Activated CD8-positive, alpha-beta memory T cell treated with anti-CD3 and anti-CD28 coated beads for 1 hour (primary cell): ENCODE measurements at places on chromosomes 4 and X.

DNA sequence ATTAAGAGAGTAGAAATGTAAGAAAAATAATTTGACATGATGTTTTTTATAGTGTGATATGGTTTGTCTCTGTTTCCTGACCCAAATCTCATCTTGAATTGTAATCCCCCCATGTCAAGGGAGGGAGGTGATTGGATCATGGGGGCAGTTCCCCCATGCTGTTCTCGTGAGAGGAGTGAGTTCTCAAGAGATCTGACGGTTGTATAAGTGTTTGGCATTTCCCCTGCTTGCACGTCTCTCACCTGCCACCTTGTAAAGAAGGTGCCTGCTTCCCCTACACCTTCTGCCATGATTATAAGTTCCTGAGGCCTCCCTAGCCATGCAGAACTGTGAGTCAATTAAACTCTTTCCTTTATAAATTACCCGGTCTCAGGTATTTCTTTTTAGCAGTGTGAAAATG, 34.8 kb upstream of the EXOC1L start:
- DNase-seq: no peak

GRCh38 chrX:85994228-85994627, 53.1 kb downstream of the CHM start:
- no peak for DNase-seq

DNA sequence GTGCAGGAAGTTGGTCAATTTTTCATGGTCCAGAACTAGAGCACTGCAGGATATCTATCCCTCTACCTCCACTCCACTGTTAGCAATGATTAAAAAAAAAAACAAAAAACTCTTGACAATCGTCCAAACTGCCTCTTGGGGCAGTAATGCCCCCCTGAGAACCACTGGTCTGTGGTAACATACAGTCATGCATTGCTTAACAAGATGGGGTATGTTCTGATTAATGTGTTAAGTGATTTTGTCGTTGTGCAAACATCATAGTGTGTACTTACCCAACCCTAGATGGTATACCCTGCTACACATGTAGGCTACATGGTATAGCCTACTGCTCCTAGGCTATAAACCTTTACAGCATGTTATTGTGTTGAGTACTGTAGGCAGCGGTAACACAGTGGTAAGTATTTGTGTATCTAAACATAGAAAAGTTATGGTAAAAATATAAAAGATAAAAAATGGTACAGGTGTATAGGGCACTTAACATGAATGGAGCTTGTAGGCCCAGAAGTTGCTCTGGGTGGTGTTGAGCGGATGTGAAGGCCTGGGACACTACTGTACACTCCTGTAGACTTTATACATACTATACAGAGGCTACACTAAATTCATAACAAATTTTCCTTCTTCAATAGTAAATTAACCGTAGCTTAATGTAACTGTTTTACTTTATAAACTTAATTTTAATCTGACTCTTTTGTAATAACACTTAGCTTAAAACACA, 34.1 kb downstream of the ART3 start:
- DNase-seq: no peak

DNA sequence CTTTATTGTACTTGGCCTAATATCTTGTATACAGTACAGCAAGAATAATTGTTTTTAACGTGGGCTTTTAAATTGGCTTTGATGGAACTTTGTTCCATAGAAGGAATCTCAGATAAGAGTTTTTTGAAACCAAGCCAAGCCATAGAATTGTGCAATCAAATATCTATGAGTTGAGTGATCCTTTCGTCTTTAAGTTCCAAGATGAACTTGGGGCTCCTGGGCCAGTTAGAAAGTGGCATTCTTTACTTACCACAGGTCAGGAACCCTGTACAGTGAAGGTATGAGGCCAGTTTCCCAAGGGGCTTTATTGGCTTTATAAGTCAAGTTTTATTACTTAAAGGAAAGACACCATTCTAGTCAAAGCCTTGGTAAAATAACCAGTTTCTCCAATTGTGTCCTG, 2104.2 kb downstream of the PCDH7 start:
- DNase-seq: no peak

DNA sequence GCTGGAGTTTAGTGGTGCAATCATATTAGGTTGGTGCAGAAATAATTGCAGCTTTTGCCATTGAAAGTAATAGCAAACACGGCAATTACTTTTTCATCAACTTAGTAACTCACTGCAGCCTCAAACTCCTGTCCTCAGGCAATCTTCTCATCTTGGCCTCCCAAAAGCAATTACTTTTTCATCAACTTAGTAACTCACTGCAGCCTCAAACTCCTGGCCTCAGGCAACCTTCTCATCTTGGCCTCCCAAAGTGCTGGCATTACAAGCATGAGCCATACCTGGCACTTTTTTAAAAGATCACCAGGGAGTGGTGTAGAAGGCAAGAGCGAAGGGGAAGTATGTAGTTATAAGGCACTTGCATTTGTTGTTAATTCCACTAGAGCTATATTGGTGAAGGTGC, 491.1 kb upstream of the ADGRL3 start:
- no peak for DNase-seq

GRCh38 chr4:122963216-122963615, 40.8 kb upstream of the NUDT6 start:
- DNase-seq: no peak

GRCh38 chrX:53395605-53396298, 26.7 kb downstream of the SMC1A start:
- no peak for DNase-seq

DNA sequence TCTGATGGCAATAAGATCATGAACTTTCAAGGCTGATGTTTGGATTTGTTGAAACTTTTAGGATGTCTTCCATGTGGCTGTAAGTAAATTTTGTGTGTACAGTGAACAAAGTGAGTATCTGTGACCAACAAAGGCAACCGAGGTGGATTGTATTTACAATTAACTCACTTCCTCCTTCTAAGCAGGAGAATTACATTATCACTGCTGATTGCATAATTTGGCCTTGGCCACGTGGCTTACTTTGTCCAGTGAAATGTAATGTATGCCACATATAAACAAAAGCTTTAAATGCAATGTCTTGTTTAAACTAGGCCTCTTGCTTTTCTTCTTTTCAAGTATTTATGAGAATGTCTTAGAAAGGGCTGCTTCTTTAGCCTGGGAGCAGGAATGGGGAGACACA, 66.3 kb upstream of the MAD2L1 start:
- no peak for DNase-seq

DNA sequence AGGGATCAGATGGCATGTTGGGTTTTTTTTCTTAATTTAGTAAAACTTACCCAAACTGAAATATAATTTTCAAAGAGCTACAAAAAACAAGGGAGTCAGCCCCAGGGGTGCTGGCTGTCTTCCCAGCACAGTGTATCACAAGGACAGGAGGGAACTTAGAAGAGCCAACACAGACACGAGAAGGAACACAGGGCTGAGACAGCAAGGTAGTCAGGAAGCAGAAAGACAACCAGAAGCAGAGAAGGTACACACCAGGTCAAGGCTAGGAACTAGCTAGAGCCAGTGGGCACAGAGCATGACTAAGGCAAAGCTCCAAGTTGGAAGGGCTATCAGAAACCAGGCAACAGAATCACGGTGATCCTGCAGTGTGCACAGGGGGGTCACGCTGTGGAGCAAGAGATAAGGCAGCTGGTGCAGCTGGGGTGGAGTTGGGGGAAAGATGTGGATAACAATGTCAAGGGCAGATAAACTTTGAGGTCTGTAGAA, 168.7 kb downstream of the NR3C2 start:
- no peak for DNase-seq

DNA sequence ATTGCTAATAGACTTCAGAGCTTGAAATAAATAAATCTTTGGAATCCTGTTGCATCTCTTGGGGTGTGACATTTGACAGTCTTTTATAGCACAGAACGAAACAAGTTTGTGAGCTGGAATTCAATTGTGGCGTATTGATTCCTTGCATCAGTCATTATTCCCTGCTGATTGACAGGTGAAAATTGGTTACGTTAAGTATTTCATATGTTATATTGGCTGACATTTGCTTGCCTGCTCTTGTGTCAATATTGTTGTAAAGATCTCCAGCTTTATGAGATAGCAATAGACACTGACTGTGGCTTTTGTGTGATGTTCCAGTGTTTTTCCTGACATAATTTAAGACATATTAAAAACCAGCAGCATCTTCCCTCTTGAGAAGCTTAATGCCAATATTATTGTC, 644.4 kb upstream of the FAM241A start:
- DNase-seq: no peak

DNA sequence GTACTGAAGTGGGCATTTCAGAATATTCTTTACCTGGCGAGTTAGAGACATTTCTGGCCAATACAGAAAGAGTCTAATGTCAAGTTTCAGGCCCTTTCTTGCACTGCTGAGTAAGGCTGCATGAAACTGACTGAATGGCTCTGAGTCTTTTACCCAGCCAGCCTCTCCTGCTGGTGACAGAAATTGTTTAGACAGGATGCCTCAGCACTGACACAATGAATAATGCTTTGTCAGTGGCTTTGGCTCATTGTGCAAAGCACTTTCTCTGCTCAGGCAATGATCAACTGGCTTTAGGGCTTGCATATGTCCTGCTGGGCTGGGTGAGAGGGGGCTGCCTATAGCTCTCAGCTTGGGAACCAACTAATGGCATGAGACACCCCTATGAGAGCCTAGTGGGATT, 45.5 kb downstream of the CLNK start:
- no peak for DNase-seq

- no peak for DNase-seq
Observed at GRCh38 chr4:155566354-155566753, 100.3 kb upstream of the GUCY1A1 start.

GRCh38 chrX:104282166-104282725, 27.5 kb upstream of the ESX1 start:
- DNase-seq: no peak

DNA sequence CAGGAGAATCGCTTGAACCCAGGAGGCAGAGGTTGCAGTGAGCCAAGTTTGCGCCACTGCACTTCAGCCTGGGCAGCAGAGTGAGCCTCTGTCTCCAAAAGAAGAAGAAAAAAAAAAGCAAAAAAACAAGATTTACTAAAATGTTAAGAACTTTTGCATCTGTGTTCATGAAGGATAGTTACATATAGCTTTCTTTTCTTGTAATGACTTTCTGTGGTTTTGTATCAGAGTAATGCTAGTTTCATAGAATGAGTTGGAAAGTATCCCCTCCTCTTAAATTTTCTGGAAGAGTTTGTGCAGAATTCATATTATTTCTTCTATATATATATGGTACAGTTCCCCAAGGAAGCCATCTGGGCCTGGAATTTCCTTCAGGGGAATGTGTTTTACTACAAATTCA, 17.0 kb upstream of the GRIPAP1 start:
- no peak for DNase-seq

DNA sequence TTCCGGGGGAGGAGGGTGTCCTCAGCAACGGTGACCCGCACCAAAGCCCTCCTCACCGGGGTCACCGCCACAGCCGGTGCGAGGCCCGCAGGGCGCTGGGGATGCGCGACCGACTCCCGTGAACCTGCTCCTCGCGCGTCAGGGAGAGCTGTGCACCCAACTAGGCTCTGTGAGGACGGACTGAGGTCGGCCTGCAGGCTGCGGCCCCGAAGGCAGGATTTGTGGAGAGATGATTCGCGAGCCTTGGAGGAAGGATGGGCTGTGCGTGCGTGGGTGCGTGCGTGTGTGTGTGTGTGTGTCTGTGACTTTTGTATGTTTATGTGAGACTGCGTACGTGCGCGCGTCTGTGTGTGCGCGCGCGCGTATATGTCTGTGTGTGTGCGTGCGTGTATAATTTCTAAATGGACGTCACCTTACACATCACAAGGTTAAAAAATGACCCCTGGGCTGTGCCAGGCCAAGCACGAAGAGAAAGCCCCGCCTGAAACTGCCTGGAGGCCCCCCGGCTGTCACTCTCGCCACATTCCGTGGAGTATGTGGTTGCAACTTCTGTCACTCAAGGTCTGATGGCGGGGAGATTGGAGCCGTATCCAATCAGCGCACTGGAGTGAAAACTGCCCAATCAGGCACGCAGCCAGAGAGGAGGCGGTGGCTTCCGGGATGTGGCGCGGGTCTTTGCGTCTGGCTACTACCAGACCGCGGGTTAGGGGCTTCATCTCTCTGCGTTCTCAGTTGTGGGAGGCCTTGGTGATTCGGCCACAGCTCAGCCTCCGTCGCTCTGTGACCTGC, at the start of gene ZNF141:
Gene ZNF141, plus strand, starts transcription at position 672 of the 789 bp plus-strand sequence. CDS start 170 bp downstream, outside the sequence.
- DNase-seq: peak; percentile 76

DNA sequence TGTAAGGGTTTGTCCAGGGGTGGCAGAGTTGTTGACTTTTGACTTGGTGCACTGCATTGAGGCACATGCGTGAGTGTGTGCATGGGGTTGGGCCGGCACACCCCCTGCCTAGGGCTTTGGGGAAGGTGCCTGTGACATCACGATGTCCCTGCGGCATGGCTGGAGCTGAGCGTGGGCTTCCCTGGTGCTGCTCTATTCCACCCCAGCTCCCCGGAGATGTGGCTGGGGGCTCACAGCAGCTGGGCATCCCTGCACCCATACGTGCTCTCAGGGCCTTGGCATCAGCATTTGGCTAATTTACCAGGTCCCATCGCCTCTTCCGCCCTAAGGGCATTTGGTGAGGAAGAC, 5.7 kb downstream of the PSAPL1 start:
- DNase-seq: no peak

GRCh38 chrX:115378471-115378870, 89.0 kb downstream of the LUZP4 start:
- no peak for DNase-seq

DNA sequence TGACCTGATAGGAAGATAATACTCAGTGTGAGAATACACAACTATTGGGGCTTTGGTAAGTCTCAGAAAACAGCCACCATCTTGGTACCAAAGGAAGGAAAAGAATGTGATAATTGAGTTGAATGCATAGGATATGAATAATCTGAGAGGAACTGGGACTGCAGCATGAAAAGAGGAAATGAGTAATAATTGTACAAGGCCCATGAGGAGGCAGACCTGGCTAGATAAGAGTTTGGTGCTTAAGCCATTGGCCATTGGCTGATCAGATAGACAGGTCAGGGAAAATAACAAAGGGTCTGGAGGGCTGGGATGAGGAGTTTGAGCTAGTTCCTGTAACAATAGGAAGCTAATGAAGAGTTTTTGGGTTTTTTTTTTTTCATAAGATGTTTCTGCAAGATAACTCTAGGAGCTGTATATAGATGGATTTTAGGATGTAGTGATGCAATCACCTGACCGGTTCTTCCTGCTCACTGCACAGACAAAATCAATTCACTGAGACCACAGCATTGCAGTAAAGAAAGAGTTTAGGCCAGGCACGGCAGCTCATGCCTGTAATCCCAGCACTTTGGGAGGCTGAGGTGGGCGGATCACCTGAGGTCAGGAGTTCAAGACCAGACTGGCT, 5.3 kb upstream of the TRMT2B start:
- DNase-seq: no peak
